ENCODE measurements at places on chromosomes 4 and X.

DNA sequence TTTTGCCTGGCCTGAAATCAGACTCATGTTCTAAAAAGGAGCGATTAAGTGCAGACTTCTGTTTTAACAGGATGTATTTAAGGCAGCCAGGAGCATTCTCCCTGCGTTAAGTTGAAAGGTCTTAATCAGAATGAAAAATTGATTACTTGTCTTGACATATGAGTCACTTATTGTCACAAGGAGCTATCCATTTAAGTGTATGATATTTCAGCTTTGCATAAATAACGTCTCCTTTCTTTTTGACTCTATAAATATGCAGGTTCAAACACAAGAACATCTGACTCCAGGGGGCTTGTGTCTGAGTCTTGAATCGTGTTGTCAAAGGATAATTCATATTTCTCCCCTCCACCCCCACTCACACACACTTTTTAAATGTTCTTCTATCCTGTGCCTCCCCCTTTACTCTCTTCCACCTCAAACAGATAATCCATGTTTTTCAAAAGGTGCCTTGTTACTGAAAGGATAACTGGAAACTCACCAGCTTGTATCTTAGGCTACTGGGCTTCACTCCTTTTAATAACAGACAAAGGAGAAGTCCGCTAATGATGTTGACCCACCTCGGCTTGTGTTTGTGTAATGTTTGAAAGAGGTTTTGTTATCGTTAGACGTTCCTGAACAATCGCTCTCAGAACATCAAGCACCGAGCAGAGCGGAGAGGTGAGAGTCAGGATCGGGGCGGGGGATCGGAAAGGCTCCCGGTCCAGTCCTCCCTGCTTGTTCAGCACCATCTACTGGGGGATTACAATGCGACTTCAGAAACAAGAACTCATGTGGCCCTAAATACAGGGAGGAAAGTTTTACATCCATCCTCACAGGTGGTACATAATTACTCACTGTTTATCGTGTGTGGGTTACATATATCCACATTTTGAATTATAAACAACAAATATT is 107.5 kb upstream of the RPL34 start:
- peak; percentile 9 for DNase-seq

- DNase-seq: no peak
These were observed 67.8 kb upstream of the SORBS2 start for GRCh38 chr4:185879666-185880312.

- no peak for DNase-seq
These were observed 12.6 kb upstream of the IL13RA2 start for GRCh38 chrX:115029869-115030570.

GRCh38 chrX:106939566-106939965 is 19.4 kb downstream of the CLDN2 start:
- DNase-seq: no peak

DNA sequence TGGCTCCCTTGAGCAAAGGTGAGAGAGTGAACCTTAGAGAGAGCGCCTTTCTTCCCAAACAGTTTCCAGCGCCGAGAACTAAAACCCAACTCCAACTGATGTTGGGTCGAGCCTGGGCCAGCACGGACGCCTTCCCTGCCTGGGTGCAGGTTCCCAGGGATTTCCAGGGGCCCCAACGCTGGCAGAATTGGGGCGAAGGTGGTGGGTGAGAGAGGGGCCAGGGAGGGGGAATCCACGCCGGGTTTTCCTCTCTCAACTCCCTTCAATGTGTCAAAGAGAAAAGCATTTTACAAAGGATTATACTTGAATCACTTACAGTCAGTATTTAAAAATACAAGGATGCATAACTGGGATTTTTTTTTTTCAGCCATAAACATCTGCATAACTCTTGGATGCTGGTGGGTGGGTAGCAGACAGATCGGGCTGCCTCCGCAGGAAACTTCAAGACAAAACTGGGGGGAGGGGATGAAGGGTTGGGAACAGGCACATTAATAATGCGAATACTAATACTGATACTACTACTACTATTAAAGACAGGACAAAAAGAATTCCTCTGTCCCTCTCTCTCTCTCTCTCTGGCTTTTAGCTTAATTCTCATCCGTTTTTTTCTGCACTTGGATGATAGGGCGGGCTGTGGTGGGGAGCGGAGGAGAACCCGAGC is 1.3 kb upstream of the ARX start:
- no peak for DNase-seq

DNA sequence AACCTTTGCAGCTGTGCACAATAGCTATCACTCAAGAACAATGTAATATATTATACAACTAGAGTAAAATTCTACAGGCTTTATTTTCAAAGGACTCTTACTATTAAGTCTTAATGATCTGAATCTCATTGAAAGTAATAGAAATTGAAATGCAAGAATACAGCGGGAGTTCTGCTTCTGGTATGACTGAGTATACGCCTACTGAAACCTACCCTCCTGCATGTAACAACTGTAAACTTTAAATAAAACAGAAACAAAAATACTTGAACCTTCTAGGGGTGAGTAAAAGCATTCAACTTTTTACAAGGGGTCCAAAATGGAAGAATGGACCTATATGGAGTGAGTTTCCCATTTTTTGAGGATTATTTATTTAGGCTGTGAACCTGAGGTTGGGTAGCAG is 13.5 kb downstream of the DCHS2 start:
- DNase-seq: no peak

GRCh38 chr4:105978684-105979296 is 83.5 kb downstream of the NPNT start:
- no peak for DNase-seq

- DNase-seq: no peak
These were observed 189.1 kb downstream of the RAB28 start for GRCh38 chr4:13294961-13295605.

DNA sequence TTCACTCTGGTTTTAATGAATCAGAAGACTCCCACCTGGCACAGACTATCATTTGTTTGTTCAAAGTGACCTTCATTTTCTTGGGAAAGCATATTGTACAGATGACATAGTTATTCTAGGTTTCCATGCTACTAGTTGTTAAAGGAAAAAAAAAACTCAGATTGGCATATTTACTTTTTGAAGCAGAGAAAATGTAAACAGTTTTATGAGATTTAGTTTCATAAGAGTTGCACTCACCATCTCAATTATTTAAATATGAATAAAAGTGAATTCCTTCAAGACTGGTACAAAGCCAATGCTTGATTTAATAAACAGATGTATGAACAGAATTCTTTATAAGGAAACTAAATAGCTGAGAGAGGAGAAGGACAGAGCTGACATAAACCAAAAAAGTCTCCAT is 280.3 kb upstream of the UGT8 start:
- DNase-seq: no peak

DNA sequence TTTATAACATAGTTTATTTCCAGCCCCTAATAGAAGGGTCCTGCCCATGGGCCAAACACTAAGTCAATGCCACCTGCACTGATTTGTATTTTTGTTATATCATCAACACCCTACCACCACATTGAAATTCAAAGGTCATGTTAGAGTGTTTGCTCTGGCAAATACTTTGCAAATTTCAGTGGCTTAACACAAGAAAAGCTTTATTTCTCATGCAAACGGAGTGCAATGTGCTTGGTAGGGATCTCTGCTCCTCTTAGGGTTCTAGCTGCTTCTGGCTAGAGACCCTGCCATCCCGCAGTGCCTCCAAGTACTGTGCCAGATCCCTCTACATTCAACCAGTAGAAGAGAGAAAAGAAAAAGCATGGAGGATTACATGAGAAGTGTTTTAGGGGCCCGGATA is 230.8 kb upstream of the TET2 start:
- DNase-seq: no peak

DNA sequence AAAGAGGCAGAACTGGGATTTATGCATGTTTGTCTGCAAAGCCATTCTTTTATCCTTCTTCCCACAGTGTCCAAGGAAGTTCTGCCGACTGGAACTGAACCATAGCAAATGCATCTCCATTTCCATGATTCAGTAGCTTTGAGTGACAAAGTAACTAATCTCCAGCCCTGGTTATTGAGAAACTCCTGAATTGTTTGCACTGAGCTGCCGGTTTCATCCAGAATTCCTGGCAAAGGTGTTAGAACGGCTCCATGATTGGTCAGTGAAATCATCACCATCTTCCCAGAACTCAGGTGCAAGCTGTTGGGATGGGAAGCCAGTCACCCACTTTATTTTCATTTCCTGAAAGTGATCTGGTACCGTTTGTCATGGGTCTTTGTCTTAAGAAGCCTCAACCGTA is 47.0 kb upstream of the SLC34A2 start:
- DNase-seq: no peak

DNA sequence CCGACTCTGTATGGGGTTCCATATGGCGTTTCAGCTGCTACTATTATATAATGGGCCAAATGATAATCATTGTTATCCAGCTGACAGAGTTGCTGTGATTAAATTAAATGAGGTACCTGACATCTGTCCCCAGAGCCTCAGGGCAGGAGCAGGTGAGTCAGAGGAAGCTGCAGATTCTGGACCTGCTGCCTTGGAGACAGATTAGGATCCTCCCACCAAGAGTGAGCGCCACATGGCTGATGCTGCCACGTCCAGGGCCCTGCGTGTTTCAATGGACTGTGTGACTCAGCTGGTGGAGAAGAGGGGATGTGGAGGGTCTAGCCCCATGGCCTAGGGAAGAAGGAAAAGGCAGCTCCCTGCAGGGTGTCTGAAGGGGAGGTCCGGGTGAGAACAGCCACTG is 28.3 kb upstream of the UXT start:
- no peak for DNase-seq

GRCh38 chr4:53273726-53274125 is 92.1 kb downstream of the SCFD2 start:
- DNase-seq: no peak

DNA sequence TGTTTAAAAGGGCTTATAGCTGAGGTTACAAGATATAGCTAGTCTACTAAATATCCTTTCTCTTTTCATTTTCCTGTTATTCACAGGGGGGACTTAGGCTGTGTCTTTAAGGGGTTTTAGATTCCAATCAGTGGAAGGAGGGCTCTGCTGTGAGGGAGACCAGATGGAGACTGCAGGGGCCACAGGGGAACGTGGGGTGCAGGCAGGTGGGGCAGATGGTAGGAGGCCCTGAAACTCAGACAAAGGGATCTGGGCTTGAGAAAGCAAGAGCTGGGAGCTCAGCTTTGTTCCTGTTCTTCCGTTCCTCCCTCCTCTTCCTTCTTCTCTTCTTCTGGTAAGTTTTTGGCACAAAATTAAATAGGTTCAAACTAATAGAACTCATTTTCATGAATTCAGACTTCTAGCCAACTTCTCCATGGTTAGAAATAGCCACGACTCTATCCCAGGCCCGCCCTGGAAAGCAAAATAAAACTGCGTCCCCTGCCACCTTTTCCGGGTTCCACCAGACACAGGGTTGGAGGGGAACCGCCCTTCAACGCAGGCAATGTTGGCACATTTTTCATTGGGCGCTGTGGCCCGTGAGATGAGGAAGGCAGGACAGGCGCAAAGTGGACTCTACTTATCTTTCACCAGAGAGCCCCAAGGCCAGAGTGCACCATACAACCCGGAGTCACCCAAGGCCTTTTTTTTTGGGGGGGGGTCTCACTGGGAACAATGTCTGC is 3.5 kb upstream of the TMSB4X start:
- no peak for DNase-seq

- no peak for DNase-seq
These were observed 45.9 kb downstream of the TEC start for GRCh38 chr4:48223633-48224295.

- DNase-seq: no peak
These were observed 144.5 kb downstream of the NPNT start for GRCh38 chr4:106039796-106040195.

DNA sequence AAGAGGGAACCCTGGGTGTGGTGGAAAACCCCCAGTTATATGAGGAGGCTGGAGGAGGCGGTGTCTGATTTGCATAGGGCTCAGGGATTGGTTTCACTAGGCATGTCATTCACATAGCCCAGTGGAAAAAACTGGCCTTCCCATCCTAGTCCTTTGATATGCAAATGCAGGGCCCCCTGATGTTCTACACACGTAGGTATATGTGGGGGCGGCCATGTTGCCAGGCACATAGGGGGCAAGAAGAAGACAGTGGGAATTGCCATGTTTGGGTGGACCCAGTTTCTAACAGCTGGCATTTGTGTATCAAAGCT is 34.0 kb upstream of the ENPP6 start:
- no peak for DNase-seq

GRCh38 chrX:73683236-73683859 is 120.4 kb downstream of the CHIC1 start:
- no peak for DNase-seq

DNA sequence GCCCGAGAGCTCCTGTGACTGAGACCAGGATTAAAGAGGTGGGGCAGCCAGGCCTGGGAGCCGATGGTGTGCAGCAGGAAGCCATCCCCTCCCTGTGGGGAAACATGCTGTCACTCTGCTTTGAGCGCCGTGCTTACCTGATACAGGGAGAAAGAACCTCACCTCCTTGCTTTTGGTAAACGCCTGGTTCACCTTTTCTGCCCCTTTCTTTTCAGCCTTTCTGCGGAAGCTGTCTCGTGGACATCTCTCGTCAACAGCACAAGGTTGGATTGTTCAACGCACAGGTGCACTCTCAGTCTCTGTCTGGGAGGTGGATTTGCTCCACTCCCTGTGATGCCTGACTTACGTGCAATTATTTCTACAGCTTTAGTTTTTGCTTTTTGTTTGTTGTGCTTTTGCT is 12.0 kb downstream of the ZFYVE28 start:
- DNase-seq: no peak

GRCh38 chrX:31294475-31294874 is 222.6 kb upstream of the FTHL17 start:
- no peak for DNase-seq

DNA sequence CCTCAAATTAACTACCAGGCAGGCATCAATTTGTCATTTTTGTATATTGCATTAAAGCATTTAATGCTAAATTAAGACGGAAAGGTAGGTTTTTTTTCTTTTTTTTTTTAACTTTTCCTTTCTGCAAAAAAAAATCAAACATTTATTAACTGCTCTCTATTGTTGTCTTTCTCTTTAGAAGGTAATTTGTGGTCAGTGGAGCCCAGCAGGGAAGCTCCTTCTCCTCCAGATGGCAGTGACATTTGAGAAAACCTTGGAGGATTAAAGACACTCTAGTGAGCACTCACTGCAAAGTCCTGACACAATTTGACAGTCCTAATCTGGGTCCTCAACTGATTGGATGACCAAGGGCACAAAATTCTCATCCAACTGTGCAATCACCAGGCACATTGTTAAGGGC is 102.4 kb downstream of the SLIT2 start:
- DNase-seq: no peak

- no peak for DNase-seq
These were observed 61.7 kb upstream of the GUCY1A1 start for GRCh38 chr4:155604718-155605626.

- no peak for DNase-seq
These were observed 24.4 kb upstream of the SLC25A6 start for GRCh38 chrX:1416327-1416784.

GRCh38 chr4:117466388-117466787 is 381.0 kb upstream of the TRAM1L1 start:
- DNase-seq: no peak

DNA sequence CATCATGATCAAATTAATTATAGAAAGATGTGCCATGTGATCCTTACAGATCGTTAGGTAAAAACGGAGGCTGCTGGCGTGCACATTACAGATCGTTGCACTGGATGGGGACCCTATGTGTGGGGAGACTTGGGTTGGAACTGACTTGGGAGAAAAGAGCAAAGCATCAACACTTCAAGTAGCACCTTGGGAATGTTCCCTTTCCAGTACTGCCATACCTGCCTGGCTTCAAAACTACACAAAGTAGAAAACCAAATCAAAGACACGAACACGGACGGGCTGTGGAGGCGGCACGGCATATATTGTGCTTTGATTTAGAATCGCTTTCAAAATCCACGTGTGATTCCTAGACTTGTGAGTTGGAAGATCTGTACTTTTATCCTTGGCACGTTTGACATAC is 898 bp downstream of the CMC4 start:
- no peak for DNase-seq

GRCh38 chr4:117783716-117784115 is 250.6 kb upstream of the NDST3 start:
- DNase-seq: no peak
